Nucleus accumbens (tissue), 56 donors: ENCODE measurements at places on chromosomes 2 and 18.

DNA sequence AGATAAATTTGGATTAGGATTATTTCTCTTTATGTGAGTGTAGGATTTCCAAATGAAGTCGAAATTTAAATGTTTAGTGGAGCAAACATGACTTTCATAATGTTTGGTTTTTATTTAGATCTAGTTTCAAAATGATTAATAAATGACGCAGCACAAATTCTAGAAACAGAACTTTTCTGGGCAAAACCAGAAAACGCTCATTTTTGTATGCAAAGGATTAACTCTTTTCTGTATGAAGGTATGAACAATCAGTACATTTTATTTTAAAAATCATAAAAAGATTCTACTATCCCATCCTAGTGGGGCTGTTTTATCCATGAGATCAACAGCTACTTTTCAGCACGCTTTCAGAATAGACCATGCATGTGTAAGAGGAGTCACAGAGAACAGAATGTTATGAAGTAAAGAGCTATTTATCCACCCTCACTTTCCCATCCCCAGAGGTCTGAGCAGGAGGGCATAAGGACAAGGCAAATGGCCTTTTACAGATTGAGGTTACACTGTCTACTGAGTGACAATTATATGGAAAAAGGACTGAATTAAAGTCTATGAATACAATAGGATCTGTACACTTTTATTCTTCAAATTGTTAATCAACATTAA lies 270.8 kb downstream of the ZEB2 start:
- DNase-seq: no peak

GRCh38 chr2:176280867-176281658 lies 11.8 kb downstream of the MTX2 start:
- DNase-seq: no peak

DNA sequence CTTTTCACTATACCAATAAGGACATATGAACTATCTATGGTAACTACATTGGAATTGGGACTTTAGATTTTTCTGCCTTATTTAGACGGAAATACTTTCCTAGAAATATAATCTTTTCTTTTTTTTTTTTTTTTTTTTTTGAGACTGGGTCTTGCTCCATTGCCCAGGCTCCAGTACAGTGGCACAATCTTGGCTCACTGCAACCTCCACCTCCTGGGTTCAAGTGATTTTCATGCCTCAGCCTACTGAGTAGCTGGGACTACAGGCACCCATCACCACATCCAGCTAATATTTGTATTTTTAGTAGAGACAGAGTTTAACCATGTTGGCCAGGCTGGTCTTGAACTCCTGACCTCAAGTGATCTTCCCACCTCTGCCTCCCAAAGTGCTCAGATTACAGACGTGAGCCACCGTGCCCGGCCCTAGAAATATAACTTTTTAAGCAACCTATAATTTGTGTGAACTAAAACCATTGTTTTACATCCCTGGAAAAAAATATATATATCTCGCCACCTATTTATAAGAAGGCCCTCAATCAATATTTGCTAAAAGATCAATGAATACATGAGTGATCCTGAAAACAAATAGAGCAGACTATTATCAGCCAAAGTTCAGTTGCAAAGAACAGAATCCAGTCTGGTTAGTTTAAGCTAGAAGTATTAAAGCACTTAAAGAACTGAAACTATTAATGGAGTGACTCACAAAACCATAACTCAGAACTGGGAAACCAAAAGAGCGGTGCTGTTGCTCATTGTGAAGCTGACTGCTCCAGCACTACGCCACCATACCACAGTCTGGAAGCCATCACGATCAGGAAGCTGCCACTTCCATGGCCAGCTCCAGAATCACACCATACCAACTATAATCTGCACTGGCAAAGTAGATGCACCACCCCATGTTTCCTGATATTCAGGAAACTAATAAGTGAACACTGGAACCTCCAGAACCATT lies 8.4 kb upstream of the HNRNPLL start:
- no peak for DNase-seq

DNA sequence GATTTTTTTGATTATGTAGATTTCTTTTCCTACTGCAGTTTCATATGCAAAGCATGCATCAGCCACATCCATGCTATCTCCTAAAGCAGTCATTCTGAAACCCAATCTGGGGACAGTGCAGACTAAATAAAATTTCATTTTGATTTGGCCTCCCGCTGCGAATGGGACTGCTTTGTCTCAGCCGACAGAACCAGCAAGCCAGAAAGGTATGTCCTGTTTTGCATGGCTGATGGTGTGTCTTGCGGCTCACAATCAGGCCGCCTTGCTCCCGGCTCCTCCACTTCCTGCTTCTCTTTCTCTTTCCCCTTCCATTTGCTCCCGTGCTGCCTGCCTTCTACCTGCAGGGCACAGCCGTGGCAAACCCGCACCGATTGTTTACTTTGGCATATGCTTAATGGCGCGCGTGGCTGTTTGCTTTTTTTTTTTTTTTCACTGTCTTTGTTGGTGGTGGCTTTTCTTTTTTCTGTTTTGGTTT lies 419.6 kb upstream of the POU3F3 start:
- DNase-seq: no peak

GRCh38 chr2:43707255-43708015 lies 31.2 kb upstream of the C1GALT1C1L start:
- no peak for DNase-seq

DNA sequence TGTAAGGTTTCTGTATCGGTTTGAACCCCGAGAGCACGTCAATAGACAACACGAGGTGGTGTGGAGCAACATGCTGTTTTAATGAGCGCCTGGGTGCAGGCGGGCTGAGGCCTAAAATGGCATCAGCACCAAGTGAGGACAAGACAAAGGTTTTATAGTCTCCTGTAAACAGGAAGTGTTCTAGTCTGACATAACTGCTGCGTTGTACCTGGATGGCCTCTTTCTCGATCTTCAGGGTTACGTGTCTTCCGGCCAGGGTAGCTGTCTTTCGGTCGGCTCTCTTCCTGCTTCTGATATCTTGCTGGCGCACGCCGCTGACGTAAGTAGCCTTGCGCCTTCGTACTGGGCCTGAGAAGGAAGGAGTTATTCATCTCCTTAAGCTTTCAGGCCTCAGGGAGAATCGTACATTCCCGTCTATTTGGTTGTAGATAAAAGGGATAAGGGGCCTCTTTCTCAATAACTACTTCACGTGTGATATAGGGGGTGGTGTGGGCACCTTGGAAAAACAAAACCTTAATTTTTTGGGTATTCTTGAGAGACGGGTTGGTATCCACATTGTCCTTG lies 53.5 kb downstream of the KYNU start:
- DNase-seq: no peak

DNA sequence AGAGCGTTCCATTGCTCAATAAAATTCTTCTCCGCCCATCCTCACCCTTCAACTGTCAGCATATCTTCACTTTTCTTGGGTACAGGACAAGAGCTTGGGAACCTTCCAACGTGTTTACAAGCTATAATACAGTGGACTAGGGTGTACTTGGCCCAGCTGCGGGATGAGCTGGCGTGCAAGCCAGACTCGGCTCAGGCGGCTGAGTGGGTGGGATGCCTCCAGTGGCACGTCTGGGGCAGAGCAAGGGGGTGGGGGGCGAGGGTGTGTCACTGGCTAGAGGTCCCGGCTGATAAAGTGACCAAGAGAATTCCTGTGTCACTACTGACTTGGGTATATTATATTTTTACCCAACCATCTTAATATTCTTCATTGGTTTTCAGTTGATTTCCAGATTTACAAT lies 179.7 kb downstream of the EVA1A start:
- no peak for DNase-seq

GRCh38 chr2:149586063-149586462 lies 1.5 kb downstream of the MMADHC start:
- DNase-seq: no peak

- no peak for DNase-seq
Measured at GRCh38 chr2:201950606-201951005, 83.0 kb upstream of the FZD7 start.

DNA sequence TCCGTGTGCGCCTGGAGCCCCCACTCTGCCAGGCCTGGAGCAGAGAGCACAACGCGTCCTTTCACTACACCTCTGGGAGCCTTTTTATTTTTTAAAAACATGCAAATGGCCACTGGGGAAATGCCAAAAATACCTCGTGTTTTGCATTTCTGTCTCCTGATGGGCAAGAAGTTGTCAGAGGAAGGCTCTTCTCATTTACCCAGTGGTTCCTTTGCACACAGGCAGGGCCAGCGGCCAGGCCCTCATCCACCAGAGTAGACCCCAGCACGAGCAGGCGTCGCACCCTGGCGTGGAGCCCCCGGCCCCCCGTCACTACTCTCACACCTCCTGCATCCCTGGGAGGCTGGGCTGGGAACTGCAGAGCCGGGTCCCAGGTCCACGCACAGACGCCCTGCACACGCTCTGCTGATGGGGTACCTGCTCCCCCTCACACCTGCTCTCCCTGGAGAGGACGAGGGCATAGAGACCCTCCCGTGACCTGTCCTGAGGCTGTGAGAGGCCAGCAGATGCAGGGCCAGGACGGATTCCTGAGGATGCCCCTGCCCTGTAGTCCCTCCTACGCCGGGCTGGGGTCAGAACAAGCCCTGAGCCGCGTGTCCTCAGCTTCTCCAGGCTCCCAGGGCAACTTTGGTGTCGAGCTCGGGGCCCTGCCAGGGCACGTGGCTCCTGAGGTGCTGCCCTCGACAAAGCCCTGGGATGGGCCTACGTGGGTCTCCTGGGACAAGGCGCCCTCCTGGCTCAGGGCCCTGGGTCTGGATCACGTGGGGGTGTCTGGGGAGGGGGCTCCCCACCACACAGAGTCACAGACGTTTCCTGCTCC lies 65.0 kb downstream of the NFATC1 start:
- no peak for DNase-seq

- DNase-seq: no peak
Measured at GRCh38 chr2:232973011-232973735, 39.9 kb downstream of the NGEF start.

DNA sequence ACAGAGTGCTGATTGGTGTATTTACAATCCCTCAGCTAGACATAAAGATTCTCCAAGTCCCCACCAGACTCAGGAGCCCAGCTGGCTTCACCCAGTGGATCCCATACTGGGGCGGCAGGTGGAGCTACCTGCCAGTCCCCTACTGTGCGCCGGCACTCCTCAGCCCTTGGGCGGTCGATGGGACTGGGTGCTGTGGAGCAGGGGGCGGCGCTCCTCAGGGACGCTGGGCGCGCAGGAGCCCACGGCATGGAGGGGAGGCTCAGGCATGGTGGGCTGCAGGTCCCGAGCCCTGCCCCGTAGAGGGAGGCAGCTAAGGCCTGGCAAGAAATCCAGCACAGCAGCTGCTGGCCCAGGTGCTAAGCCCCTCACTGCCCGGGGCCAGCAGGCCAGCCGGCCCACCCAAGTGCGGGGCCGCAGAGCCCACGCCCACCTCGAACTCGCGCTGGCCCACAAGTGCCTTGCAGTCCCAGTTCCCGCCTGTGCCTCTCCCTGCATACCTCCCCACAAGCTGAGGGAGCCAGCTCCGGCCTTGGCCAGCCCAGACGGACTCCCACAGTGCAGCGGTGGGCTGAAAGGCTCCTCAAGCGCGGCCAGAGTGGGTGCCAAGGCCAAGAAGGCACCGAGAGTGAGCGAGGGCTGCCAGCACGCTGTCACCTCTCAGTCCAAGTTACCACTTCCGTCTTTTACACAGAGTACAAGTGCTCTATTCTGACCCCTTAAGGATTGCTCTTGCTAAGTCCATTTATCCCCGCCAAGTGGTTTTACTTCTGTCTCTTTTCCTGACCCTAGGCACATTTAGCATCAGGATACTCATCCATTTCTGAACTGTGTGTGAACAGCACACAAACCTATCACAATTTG lies 1.7 kb upstream of the RPE start:
- no peak for DNase-seq

DNA sequence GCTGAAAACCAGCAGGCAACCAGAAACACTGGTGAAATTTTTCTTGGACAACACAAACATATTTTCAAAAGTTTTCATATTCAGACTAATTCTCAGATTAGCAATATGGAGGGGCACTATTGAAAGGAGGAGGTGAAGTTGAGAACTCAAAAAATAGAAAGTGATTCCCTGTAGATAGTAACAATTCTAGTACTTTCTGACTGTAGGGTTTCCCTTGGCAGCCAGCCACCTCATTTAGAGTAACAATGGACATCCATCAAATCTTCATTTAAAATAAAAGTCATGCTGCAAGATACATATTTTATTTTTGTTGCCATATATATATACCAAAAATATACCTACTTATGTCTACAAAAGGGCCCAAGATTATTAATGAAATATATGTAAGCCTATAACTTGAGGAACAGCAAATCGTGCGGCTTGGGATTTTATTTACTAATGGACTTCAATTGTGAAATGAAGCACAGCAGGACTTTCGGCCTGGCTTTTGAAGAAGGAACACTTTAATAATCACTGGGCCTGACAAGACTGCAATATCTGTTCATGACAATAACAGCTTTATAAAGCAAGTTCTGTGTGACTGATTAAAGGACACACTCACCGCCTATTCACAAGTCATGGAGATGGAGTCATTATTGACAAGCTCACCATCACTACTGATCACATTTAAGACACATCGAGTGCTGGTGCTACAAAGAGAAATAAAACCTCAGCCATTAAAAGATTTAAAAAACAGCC lies 6.8 kb upstream of the NR4A2 start:
- DNase-seq: no peak

- peak; percentile 39 for DNase-seq
Measured at GRCh38 chr2:8487461-8487932, 194.4 kb upstream of the ID2 start.

GRCh38 chr2:133433455-133434451 lies 134.5 kb downstream of the NCKAP5 start:
- DNase-seq: no peak

DNA sequence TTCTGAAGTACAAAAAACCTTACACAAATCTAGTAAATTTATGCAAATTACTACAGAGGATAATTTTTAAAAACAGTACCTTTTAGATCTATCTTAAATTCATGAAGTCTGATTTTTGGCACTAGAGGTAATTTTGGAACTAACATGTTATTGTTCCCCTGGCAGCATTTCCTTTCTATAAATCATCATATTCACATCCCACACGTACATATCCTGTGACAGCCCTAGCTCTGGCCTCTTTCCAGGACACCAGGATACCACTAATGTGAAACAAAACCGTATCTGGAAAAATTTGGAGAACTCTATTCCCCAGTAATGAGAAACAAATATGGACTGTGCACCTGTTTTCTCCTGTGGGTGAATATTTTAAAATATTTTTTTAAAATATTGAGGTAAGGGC lies 14.0 kb upstream of the BIRC6 start:
- DNase-seq: no peak
